ENCODE measurements at places on chromosomes 5 and 9.

DNA sequence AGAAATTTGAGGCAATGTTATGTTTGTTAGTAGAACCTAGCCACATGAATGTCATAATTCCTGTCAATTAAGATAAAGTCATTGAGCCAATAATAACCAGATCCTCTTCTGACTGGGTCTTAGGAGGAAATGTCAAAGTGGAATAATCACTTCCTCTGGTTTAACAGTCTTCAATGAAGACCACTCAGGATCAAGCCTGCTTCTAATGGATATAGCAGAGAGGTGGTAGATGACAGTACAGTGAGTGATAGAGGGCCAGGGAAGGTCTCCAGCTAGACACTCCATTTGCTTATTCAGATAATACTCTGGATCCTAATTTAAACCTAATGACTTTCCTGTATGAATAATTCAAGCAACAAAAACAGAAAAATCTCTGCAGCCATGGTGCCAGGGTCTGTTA lies 474.2 kb downstream of the DNAH5 start:
- DNase-seq = no peak

DNA sequence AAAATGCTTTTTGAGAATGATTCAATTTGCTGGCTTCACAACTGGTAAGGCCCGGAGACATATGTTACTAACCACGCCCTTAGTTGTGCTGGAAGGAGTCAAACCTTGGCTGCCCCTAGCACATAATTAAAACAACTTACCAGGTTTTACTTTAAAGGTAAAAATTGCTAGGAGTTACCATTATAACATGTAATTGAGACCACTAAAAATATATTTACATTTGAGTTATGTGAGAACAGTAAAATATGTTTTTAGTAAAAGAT lies 435.6 kb upstream of the CDH9 start:
- DNase-seq = no peak

DNA sequence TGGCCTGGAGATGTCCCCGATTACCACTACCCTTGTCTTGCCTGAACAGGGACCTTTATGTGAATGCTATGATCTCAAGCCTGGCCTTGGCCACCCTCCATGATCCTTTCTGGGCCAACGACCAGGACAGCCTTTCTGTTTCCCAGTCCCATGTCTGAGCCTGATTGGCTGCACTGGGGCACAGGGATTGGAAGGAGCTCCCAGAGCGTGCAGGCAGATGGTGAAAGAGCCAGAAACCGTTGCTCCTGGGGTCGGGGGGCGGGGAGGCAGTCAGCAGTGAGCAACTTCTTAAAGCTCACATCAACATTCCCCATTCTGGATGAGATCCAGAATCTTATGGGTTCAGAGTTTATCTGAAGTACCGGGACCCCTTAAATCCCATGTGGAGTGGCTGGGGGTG lies 84.4 kb downstream of the INSYN2B start:
- DNase-seq = no peak

DNA sequence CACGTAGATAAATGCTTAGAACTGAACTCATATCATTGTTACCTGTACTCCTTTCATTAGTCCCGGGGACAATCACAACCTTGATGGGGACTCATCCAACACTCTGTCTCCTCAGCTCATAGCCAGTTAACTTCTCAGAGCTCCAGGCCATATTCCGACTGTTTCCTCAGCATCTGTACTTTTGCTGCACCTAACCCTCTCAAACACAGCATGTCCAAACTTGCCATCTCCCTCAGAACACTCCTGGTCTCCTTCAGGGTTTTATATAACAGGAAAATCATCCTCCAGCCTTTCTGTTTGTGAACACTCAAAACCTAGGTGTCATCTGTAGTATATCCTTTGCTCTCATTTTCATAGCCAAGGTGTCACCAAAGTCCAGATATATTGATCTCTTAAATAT lies 150.5 kb downstream of the CDH6 start:
- DNase-seq = no peak

GRCh38 chr5:157025093-157025698 lies 33.7 kb downstream of the HAVCR1 start:
- no peak for DNase-seq

DNA sequence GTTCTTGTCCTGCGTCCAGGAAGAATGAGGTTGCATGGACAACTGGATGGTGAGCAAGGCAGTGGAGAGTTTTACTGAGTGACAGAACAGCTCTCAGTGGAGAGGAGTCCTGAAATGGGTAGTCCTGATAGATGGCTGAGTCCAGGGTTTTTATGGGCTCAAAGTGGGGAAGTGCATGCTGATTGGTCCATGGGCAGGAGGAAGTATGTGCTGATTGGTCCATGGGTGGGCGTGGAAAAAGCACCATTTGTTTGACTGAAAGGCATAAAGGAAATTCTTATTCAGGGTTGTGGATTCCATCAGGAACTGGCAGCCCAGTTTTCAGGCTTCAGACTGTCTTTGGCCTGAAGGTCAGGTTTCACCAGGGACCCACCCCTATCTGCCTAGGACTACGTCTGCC lies 10.6 kb downstream of the FSD1L start:
- DNase-seq = no peak

DNA sequence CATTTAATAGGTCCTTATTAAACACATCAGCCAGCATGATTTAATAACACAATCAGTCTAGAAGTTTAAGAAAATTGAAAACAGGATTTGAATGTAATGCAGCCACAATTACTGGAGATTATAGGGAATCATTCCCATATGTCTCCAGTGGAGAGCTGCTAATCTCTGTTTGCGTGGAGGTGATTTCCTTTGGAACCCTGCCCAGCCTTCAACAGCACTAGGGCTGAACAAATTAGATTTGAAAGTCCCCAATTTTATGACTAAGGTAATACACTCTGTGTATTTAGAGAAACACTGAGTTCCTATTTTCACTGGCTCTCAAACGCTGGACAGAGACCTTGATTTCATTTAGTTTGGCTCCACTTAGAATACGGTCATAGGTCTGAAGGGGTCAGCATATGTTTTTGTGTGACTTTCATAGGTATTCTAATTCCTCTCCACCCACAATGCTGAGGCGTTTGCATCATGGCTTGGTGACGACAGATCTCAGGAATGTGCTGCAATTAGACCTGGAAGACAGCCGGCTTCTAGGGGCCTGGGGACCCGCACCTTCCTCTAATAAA lies 508.3 kb downstream of the EBF1 start:
- DNase-seq = no peak

GRCh38 chr5:157100140-157100679 lies 8.6 kb downstream of the HAVCR2 start:
- DNase-seq = no peak

Measured in AG04449 (cell line).